HFFc6 (cell line): ENCODE measurements at places on chromosomes 5 and 9.

DNA sequence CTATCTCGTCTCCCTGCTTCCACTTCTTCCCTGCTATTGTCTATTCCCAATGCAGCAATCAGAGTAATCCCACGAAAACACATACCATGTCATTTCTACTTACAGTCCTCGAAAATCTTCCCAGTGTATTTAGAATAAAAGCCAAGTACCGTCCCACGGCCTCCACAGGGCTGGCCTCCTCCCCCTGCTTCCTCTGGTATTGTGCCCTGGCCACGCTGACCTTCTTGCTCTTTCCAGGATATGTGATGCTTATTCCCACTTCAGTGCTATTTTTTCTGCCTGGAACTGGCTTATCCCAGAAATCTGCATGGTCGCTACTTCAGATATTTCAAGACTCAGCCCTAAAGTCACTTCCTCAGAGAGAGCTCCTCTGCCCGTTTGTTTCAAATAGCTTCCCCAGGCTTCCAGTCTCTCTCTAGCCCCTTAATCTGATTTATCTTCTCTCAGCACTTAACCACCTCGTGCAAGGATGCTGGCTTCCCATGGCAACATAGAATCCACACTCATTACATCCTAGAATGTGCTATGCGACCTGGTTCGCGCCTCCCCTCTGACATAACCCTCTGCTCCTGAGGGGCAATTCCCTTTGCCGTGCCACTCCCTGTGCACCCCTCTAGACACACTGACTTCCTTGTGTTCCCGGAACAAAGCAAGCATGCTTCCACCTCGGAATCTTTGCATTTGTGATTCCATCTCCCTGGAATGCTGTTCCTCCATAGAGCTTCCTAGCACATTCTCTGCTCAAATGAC, 365.9 kb downstream of the ZSWIM6 start:
- no peaks in the 10 kb centered on the region for H3K4me1 ChIP-seq
- peaks cover 4% of the 10 kb centered on the region for H3K27me3 ChIP-seq
- H3K4me3 ChIP-seq = no peak overlapping the region
- DNase-seq = no peak

DNA sequence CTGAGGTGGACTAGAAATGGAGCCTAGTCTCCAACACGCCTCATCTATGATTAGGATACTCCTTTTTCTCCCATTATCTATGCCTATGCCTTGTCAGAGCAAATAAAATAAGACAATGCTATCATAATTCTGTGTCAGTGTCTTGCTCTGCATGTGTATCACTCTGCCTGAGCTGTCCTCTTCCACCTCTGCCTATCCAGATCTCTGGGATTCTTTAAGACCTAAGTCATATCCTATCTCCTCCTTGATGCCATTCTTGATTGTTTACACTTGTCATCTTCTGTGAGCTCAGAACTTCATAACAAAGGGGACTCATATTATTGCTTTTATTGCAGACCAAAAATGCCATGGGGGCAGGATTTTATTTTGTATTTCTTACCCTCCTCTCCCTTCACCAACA, 351.2 kb upstream of the C9orf72 start:
- no peak overlapping the region for H3K27ac ChIP-seq
- H3K4me3 ChIP-seq = no peak overlapping the region
- DNase-seq = no peak
- no peaks in the 10 kb centered on the region for H3K27me3 ChIP-seq
- no peaks in the 10 kb centered on the region for H3K36me3 ChIP-seq

DNA sequence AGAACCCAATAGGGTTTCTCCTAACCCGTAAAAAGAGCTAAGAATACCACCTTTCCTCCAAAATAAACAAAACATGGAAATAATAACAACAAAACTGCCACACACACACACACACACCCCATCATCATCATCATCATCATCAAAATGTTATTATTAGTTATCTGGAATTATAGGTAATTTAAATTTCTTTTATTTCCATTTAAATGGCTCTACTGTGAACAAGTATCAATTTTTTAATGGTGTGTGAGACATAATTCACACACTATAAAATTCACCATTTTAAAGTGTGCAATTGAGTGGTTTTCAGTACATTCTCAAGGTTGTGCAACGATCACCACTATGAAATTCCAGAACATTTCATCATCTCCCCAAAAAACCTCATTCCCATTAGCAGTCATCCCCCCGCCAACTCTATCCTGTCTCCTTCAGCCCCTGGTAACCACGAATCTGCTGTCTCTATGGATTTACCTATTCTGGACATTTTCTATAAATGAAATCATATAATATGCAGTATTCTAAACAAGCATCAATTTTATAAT, 172.7 kb downstream of the ROR2 start:
- H3K36me3 ChIP-seq = no peaks in the 10 kb centered on the region
- DNase-seq = peak; percentile 28
- no peak overlapping the region for H3K27ac ChIP-seq
- peaks cover 35% of the 10 kb centered on the region for H3K27me3 ChIP-seq

- no peak for DNase-seq
- no peaks in the 10 kb centered on the region for H3K36me3 ChIP-seq
- no peaks in the 10 kb centered on the region for H3K4me1 ChIP-seq
Measured at GRCh38 chr5:89759802-89760201, 649.8 kb downstream of the CETN3 start.

- H3K27me3 ChIP-seq = no peaks in the 10 kb centered on the region; the same call in 1 of the 2 replicates
- no peaks in the 10 kb centered on the region for H3K4me1 ChIP-seq
- no peaks in the 10 kb centered on the region for H3K36me3 ChIP-seq
- no peak for DNase-seq
Measured at GRCh38 chr9:100890321-100890720, 138.2 kb upstream of the PLPPR1 start.

- H3K36me3 ChIP-seq = no peaks in the 10 kb centered on the region
- no peak overlapping the region for H3K27ac ChIP-seq
- no peak for DNase-seq
- peaks cover 29% of the 10 kb centered on the region for H3K27me3 ChIP-seq
- no peaks in the 10 kb centered on the region for H3K4me1 ChIP-seq
Measured at GRCh38 chr9:126693428-126693944, 79.8 kb downstream of the LMX1B start.

GRCh38 chr5:131637694-131638093, 2.7 kb upstream of the RAPGEF6 start:
- H3K4me3 ChIP-seq = no peak overlapping the region
- peaks cover 31% of the 10 kb centered on the region for H3K4me1 ChIP-seq
- H3K27me3 ChIP-seq = peaks cover 5% of the 10 kb centered on the region; the same call in 1 of the 2 replicates
- no peak for DNase-seq
- H3K36me3 ChIP-seq = no peaks in the 10 kb centered on the region
- no peak overlapping the region for H3K27ac ChIP-seq

- no peak overlapping the region for H3K4me3 ChIP-seq
- H3K27ac ChIP-seq = no peak overlapping the region
- H3K4me1 ChIP-seq = peaks cover 13% of the 10 kb centered on the region
- H3K36me3 ChIP-seq = no peaks in the 10 kb centered on the region
- peak; percentile 59 for DNase-seq
Measured at GRCh38 chr5:97297063-97297703, 114.1 kb upstream of the RIOK2 start.

GRCh38 chr9:112886351-112886750, 4.3 kb downstream of the SLC46A2 start:
- H3K36me3 ChIP-seq = peaks cover 5% of the 10 kb centered on the region
- H3K4me3 ChIP-seq = no peak overlapping the region
- H3K27ac ChIP-seq = no peak overlapping the region
- no peak for DNase-seq

GRCh38 chr5:50874306-50875001, 208.0 kb downstream of the PARP8 start:
- H3K4me1 ChIP-seq = no peaks in the 10 kb centered on the region
- H3K27ac ChIP-seq = no peak overlapping the region
- H3K4me3 ChIP-seq = no peak overlapping the region
- no peaks in the 10 kb centered on the region for H3K36me3 ChIP-seq

- DNase-seq = no peak
- no peak overlapping the region for H3K4me3 ChIP-seq
- H3K27me3 ChIP-seq = no peaks in the 10 kb centered on the region; the same call in 1 of the 2 replicates
- no peak overlapping the region for H3K27ac ChIP-seq
- no peaks in the 10 kb centered on the region for H3K4me1 ChIP-seq
Measured at GRCh38 chr5:902129-902916, 9.6 kb downstream of the TRIP13 start.

DNA sequence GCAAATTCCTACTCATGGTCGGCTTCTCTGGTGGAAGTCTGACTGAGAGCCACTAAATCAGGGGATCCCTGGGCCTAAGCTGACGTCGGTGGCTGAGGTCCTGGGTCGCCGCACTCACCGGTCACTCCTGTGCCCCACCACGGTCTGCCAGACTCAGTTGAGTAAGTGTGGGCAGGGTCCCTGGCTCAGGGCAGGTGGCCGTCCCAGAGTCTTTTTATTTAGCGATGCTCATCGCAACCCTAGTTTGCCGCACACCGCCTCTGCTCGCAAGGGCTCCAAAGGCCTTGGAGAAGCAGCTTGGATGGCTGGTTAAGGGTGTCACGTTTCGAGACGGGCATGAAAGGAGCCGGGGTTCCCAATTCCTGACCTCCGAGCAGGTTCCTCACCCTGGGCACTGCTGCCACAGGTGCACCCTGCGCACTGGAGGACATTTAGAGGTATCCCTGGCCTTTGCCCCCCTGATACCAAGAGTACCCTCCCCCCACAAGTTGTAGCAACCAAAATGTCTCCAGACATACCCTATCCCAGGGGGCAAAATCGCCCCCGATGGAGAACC, 59.9 kb downstream of the NSUN2 start:
- peaks cover 2% of the 10 kb centered on the region; the same call in 1 of the 2 replicates for H3K4me1 ChIP-seq
- no peak overlapping the region for H3K4me3 ChIP-seq
- no peaks in the 10 kb centered on the region for H3K36me3 ChIP-seq
- H3K27ac ChIP-seq = no peak overlapping the region
- peaks cover 21% of the 10 kb centered on the region for H3K27me3 ChIP-seq
- DNase-seq = no peak

DNA sequence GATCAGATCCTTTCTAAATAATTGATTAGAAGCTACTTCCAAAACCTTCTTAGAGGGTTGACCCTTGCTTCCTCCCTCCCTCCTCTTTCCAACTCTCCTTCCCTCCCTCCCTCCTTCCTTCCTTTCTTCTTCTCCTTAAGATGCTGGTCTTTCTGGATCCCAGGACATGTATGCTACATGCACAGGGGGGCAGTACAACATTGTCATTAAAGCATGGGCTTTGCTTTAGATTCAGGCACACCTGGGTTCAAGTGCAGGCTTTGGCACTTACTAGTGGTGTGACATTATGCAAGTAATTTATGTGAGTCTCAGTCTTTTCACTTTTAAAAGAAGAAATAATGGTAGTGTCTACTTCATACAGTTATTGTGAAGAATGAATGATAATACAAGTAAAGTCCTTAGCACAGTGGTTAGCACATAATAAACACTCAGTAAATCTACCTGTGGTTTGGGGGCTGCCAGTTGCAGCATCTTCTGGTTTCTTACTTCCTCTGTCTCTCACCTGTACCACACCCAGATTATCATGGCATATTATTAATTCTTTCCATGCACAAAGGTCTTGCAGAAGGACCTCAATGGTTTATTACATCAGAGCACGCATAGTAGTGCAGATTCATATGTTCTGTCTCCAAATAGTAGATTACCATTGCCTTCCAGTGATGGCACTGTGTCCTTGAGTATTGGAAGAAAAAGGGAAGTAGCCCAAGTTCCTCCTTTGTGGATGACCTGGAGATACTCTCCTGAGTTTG, 154.1 kb downstream of the ARHGAP26 start:
- DNase-seq = no peak
- peaks cover 31% of the 10 kb centered on the region for H3K4me1 ChIP-seq
- peaks cover 1% of the 10 kb centered on the region; the same call in 1 of the 2 replicates for H3K27me3 ChIP-seq
- no peaks in the 10 kb centered on the region for H3K36me3 ChIP-seq
- H3K27ac ChIP-seq = no peak overlapping the region

GRCh38 chr5:14101922-14102321, 41.2 kb upstream of the TRIO start:
- H3K27me3 ChIP-seq = no peaks in the 10 kb centered on the region; the same call in 1 of the 2 replicates
- peak overlapping the region; percentile 93 for H3K27ac ChIP-seq
- peaks cover 73% of the 10 kb centered on the region for H3K4me1 ChIP-seq
- H3K4me3 ChIP-seq = no peak overlapping the region; the same call in 1 of the 2 replicates
- H3K36me3 ChIP-seq = peaks cover 13% of the 10 kb centered on the region
- DNase-seq = peak; percentile 64
